ENCODE measurements at places on chromosomes 7 and 10. TPM values are rescaled to one million over a fixed set of nuclear protein-coding genes. Genes with fewer than 3 reads are reported as not detected.

INSYN2A gene
- under 0.01 TPM for total RNA-seq

BUD31 gene
- 77.7 TPM for total RNA-seq

TSPAN33 gene
- 22.7 TPM for total RNA-seq

TFR2 gene
- 1.0 TPM for total RNA-seq

OR2A12 gene
- not detected for total RNA-seq

AZGP1 gene
- not detected for total RNA-seq

PKD2L1 gene
- not detected for total RNA-seq

AGAP5 gene
- 3.4 TPM for total RNA-seq

PRKAG2 gene
- 45.5 TPM for total RNA-seq

P4HA1 gene
- 184 TPM for total RNA-seq

MMP21 gene
- not detected for total RNA-seq

PAX2 gene
- total RNA-seq: 71.3 TPM

PAPSS2 gene
- 57.7 TPM for total RNA-seq

ARHGAP22 gene
- total RNA-seq: 19.7 TPM

RSPH10B gene
- 1.4 TPM for total RNA-seq

KCNIP2 gene
- not detected for total RNA-seq

AGMO gene
- 0.35 TPM for total RNA-seq

JCAD gene
- 8.2 TPM for total RNA-seq

ETV1 gene
- total RNA-seq: 2.3 TPM

IL6 gene
- total RNA-seq: 84.2 TPM

WDR37 gene
- 24.3 TPM for total RNA-seq

OGDHL gene
- total RNA-seq: 58.5 TPM

HYAL4 gene
- total RNA-seq: not detected

C10orf95 gene
- 0.25 TPM for total RNA-seq

POLR2J gene
- total RNA-seq: 17.4 TPM

PALD1 gene
- 2.6 TPM for total RNA-seq

Data from renal cortical epithelial cell (primary cell).